Stomach (tissue), 19 donors: ENCODE measurements at places on chromosomes 6 and 20. TPM values are rescaled to one million over a fixed set of nuclear protein-coding genes. Genes with fewer than 3 reads are reported as not detected.

DNA sequence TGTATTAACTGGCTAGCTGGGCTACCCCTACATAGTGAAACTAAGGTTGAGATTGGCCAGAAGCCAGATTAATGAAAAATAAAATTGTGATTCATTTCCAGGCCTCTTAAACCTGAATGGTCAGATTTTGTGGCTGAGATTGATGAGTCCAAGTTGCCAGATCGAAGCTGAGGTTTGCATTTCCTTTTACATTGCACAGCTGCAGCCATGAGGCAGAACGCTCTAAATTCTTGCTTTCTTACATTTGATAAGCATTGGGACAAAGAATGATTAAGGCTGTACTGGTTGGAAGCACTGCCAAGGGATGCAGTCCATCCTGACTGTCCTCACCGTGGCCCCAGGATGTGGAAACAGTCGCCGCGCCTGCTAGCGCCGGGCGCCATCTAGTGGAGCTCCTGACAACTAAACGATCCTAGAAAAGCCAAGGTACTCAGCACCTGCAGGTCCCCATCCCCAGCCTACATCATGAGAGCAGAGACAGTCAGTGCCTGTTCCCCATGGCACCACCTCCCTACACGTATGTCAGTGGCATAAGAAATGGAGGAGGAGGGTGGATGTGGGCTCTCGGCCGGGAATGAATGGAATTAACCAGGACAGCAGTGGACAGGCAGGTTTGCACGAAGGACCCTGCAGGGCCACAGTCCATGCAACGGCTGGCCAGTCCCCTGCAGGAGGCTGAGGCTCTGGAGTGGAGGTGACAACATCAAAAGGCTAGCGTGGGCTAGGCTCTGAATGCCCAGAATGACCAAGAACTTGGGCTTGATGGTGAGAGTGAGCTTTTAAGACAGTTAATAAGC, 19.0 kb downstream of the PXDC1 start:
- H3K27ac ChIP-seq = no peak overlapping the region
- peak; percentile 90 for DNase-seq
- H3K36me3 ChIP-seq = peaks cover 83% of the 10 kb centered on the region
- no peak overlapping the region for H3K4me3 ChIP-seq
- H3K27me3 ChIP-seq = no peaks in the 10 kb centered on the region

The WFDC10B gene
- polyA plus RNA-seq = not detected

GRCh38 chr20:64131406-64131805, 24.0 kb upstream of the NPBWR2 start:
- DNase-seq = no peak
- H3K27ac ChIP-seq = no peak overlapping the region
- H3K27me3 ChIP-seq = peaks cover 27% of the 10 kb centered on the region
- H3K4me3 ChIP-seq = no peak overlapping the region

The PACRG gene
- 1.8 TPM for polyA plus RNA-seq

The PM20D2 gene
- polyA plus RNA-seq = 6.5 TPM

DNA sequence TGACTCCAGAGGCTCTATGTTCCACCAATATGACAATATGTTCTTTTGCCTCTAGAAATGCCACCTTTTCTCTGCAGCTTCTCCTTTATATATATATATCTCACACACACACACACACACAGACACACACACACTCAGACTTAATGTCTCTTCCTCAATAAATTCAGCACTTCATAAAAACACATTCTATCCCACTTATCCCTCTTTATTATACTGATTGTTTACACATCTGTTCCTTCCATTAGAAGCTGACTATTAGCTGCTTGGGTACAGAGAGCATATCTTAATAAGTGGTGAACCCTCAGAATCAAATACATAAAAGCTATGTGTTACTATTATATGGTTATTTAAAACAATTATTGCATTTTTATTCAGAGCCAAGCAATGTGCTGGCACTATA, 23.3 kb downstream of the NRSN1 start:
- no peaks in the 10 kb centered on the region for H3K27me3 ChIP-seq
- H3K27ac ChIP-seq = no peak overlapping the region
- no peak for DNase-seq
- H3K36me3 ChIP-seq = no peaks in the 10 kb centered on the region
- H3K4me3 ChIP-seq = no peak overlapping the region

GRCh38 chr6:144286503-144287393, 1.6 kb downstream of the UTRN start:
- peak overlapping the region; percentile 85 for H3K4me3 ChIP-seq
- peak; percentile 87 for DNase-seq
- no peaks in the 10 kb centered on the region for H3K27me3 ChIP-seq
- peaks cover 27% of the 10 kb centered on the region for H3K4me1 ChIP-seq

- H3K27ac ChIP-seq = no peak overlapping the region
- no peaks in the 10 kb centered on the region for H3K4me1 ChIP-seq
- peaks cover 22% of the 10 kb centered on the region for H3K27me3 ChIP-seq
- DNase-seq = no peak
Observed at GRCh38 chr20:1505361-1505760, 14.1 kb upstream of the SIRPB2 start.

DNA sequence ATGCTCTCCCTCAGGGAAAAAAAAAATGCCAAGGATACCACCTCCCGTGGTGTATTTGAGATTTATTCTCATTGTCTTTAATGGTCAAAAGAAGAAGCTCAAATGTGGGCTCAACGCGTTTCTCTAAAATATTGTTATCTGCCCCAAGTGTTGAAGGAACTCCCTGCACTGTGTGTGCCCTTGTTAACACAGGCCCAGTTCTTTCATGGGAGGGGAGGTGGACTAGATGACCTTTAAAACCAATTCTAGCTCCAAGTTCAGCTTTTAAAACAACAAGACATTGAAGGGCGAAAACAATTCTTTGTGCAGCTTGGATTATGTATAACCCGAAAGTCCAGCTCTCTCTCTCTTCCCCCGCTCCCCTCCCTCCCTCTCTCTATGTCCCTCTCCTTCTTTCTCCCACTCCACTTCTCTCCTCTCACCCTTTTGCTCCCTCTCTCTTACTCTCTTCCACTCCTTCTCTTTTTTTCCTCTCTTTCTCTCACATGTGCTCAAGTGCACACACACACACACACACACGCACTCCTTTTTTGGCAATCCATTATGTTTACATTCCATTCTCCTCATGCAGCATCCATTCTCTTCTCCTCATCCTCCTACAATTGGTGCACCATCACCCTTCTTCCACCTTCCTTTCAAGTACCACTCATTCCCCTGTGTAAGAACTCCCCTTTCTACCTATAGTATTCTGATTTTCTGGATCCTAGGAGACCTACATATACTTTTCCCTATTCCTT, 8.5 kb downstream of the HLA-DMB start:
- no peaks in the 10 kb centered on the region for H3K27me3 ChIP-seq
- H3K36me3 ChIP-seq = no peaks in the 10 kb centered on the region
- peak; percentile 21 for DNase-seq
- H3K4me1 ChIP-seq = no peaks in the 10 kb centered on the region
- H3K27ac ChIP-seq = no peak overlapping the region

The RBBP9 gene
- 5.2 TPM for polyA plus RNA-seq

The CTSZ gene
- 41.7 TPM for polyA plus RNA-seq

DNA sequence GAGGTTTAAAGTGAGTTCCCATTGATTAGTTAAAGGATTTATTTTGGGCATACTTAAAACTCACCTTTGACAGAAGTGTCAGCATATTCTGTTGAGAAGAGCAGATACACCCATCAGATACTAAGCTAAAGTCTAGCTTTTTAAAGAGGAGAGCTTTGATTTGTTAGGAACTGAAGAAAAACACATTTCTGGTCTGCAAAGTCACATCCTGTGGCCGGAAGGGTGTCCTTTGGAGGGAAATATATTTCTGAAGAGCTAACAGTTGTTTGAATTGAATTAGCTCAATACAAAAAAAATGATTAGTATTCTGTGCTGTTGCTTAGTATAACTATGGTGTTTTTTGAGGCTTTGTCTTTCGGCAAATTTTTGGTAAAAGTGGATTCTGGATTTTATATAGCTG, 302.7 kb downstream of the RFPL4B start:
- H3K4me1 ChIP-seq = no peaks in the 10 kb centered on the region
- no peaks in the 10 kb centered on the region for H3K27me3 ChIP-seq
- no peak overlapping the region for H3K4me3 ChIP-seq
- no peak overlapping the region for H3K27ac ChIP-seq
- DNase-seq = no peak
- no peaks in the 10 kb centered on the region for H3K36me3 ChIP-seq

DNA sequence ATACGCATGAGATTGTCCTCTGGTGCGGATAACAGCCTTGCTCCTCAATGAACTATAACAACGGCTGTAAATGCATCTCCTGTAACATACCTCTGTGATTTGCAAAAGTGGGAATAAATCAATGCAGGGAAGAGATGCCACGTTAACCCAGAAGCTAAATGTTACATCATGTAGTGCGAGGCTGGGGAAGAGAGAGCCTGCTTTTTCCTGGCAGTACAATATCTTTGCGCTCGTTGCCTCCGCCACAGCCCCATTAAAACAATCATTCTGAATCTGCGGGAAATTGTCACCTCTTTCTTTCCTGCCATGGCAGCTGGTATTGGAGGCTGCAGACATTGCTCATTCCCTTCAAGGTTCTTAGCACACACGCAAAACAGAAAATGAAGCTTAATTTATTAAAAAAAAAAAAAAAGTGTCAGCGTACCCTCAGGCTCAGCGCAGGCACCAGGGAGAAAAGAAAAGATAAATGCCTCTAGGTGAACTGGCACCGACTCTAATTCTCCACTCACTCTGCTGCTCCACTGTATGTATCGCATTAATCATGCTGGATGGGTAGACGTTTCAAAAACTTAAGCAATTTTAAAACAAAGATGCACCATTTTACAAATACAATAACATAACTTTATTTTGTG, 70.2 kb upstream of the TFB1M start:
- no peaks in the 10 kb centered on the region for H3K4me1 ChIP-seq
- no peaks in the 10 kb centered on the region for H3K36me3 ChIP-seq
- no peak overlapping the region for H3K4me3 ChIP-seq
- H3K27me3 ChIP-seq = no peaks in the 10 kb centered on the region
- H3K27ac ChIP-seq = no peak overlapping the region

The RCAN2 gene
- 23.8 TPM for polyA plus RNA-seq

GRCh38 chr6:71289039-71289801, 609 bp downstream of the OGFRL1 start:
- peak overlapping the region; percentile 91 for H3K27ac ChIP-seq
- no peak for DNase-seq
- peaks cover 24% of the 10 kb centered on the region for H3K4me1 ChIP-seq

GRCh38 chr6:84271061-84271716, 43.7 kb upstream of the CEP162 start:
- no peak overlapping the region for H3K27ac ChIP-seq
- no peaks in the 10 kb centered on the region for H3K4me1 ChIP-seq
- no peaks in the 10 kb centered on the region for H3K36me3 ChIP-seq
- H3K4me3 ChIP-seq = no peak overlapping the region

GRCh38 chr6:169564453-169565240, 137.2 kb downstream of the WDR27 start:
- no peak overlapping the region for H3K4me3 ChIP-seq
- no peaks in the 10 kb centered on the region for H3K27me3 ChIP-seq
- peaks cover under 1% of the 10 kb centered on the region for H3K36me3 ChIP-seq
- no peaks in the 10 kb centered on the region for H3K4me1 ChIP-seq
- no peak overlapping the region for H3K27ac ChIP-seq
- DNase-seq = no peak

The ANGPT4 gene
- 0.06 TPM for polyA plus RNA-seq

GRCh38 chr6:52937908-52938307, 28.4 kb upstream of the GSTA3 start:
- DNase-seq = no peak
- no peaks in the 10 kb centered on the region for H3K36me3 ChIP-seq

DNA sequence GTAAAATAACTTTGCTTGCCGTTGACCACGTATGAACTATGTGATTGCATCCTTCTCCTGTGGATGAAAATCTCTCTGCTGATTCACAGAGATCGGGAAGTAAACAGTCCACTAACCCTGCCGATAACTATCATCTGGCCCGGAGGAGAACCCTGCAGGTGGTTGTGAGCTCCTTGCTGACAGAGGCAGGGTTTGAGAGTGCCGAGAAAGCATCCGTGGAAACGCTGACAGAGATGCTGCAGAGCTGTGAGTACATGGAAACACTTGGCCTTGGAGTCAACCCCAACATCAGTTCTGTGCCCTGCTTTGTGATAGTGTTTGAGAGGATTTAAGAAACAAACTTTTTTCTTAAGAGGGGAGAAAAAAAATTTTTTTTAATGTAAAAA, 937 bp downstream of the TAF8 start:
- DNase-seq = no peak
- no peaks in the 10 kb centered on the region for H3K27me3 ChIP-seq
- peaks cover 22% of the 10 kb centered on the region for H3K36me3 ChIP-seq
- peaks cover 71% of the 10 kb centered on the region for H3K4me1 ChIP-seq
- peak overlapping the region; percentile 74 for H3K4me3 ChIP-seq
- H3K27ac ChIP-seq = peak overlapping the region; percentile 95

DNA sequence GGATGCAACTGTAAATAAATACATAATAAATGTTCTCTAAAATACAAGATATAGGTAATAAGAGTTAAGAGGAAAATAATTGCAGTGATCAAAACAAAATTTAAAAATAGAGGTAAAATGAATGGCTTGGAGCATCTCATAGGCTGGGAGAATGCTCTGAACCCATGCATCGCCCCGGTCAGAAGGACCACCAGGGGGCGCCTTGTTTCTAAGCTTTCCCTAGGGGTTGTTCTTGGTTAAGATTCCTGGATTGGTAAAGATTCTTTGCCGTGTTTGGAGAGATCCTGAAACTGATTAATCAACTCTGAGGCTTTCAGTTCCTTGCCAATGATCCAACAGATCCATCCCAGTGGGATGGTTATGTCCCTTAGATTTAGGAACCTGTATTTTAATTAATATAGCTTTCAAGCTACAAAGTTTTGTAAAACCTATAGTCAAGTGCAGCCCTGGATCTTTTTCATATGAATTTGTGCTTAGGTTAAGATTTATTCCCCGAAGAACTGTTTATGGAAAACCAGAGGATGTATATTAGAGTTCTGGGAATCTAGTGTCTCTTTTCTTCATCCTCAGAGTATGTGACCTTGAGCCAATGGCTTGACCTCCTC, 45.3 kb upstream of the PRELID3B start:
- peaks cover 3% of the 10 kb centered on the region for H3K4me1 ChIP-seq
- no peak overlapping the region for H3K27ac ChIP-seq
- no peak overlapping the region for H3K4me3 ChIP-seq
- DNase-seq = peak; percentile 89
- H3K36me3 ChIP-seq = no peaks in the 10 kb centered on the region
